ENCODE measurements at places on chromosomes 1 and 21.

DNA sequence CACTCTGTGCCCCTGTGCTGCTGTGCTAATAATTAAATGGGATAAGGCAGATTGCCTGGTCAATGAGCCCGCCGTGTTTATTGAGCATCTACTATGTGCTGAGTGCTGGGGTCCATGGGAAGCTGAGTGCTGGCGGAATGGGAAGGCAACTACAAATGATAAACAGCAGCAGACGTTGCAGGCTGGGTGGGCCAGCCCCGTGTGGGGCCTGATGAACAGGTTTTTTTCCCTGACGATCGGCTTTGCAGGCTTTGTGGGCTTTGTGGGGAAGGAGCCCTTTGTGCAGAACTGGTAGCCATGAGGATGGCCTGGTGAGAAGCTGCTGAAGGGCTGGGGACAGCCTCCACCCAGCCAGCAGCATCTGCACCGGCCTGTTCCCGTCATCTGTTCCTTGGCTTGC is 3.5 kb downstream of the PDE9A start:
- DNase-seq, result no peak

DNA sequence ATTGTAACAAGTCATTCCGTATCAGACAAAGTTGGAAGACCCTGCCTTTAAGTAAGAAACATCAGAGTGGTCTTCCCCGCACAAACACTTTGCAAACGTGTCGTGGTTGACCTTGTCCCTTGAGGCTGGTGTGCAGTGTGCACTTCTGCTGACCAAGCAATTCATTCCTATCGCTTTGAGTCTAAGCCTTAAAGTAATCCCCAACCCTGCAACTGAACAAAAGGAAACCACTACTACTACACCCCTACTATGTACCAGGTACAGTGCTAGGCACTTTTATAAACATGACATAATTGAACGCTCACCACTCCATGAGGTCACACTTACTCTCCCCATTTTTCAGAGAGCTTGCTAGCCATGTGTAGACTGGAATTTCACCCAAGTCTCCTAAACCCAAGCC is 10.6 kb downstream of the ITPKB start:
- DNase-seq, result no peak

GRCh38 chr1:209576392-209577197 is 6.9 kb upstream of the CAMK1G start:
- peak; percentile 90 for DNase-seq

DNA sequence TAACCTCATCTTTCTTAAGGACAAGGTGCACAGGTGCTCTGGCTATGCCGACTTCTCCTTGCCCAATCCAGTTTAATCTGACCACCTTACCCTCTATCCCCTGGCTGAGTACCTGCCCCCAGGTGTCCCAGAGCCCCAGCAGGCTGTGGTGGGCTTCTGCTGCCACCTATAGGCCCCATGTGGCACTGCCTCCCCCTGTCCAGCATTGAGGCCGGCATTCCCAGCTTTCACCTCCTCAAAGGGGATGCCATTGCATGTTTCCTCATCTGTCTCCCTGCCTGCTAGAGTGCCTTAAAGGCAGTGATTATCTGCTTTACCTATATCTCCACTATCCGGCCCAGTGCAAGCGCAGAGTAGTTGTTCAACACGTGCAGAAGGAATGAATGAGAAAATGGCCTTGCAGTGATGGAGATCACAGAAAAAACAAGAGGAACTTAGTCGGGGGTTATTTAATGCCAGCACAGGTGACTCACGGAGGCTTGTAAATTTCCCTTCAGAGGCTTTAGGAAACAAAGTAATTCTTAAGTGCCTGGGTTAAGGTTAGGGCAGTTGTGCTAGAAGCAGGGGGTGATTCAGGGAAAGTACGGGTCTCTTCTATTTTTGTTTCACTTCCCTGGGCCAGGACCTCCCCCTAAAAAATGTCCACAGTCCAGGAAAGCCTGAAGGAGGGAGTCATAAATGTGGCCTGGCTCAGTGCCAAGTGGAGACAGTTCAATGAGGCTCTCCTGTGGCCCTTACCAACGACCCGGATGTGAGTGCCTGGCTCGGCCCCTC is 131.8 kb upstream of the NGF start:
- peak; percentile 88 for DNase-seq

GRCh38 chr1:176122282-176122681 is 84.8 kb downstream of the COP1 start:
- no peak for DNase-seq

DNA sequence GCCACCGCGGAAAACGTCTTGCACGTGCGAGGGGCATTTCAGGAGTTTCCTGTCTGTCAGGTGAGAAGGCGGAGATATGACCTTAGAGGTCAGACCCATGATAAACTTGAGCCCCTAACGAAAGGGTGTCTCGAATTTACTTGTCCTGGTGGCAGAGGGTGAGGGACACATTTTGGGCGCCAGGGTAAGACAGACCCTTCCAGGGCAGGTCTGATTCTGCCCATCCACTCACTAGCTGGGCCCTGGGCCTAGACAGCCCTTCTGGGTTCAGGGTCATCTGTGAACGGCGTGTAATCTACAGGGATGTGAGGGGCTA is 395 bp upstream of the CSRP1 start:
- DNase-seq, result no peak

DNA sequence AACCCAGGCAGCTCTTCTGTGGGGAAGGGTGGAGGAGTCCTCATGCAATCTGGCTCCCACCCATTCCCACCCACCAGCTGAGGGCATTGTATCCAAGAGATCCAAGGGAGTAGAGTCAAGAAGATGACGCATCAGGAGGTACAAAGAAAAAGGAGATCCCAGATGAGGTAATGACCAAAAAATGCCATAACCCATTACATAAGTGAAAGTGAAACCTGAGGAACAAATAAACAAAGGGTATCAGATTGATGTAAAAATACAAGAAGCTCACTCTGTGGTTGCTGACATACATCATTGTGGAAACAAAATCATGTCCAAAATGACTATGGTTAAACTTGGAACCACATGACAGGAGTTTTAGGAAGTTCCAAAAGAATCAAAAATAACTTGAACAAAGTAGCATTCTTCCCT is 42.5 kb downstream of the CCN1 start:
- no peak for DNase-seq

- DNase-seq, result no peak
Measured at GRCh38 chr1:111948209-111949171, 41.0 kb downstream of the KCND3 start.

DNA sequence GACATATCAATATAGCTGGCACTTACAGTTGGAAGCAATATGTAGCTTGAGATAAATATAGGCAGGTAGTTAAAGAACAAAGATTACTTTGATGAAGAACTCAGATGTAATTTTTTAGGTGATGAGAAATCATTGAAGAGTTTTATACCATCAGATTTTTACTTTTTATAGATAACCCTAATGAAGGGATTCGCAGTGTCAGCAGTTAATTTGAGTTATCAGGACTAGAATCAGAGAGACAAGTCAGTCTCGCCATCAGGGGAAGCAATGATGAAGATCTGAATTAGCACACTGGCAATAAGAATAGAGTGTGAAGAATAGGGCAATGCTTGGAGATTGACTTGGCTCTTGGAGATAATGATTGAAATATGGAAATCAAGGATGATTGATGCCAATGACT is 342.5 kb downstream of the PDE4B start:
- DNase-seq, result no peak

GRCh38 chr1:34272152-34272551 is 95.4 kb downstream of the C1orf94 start:
- no peak for DNase-seq

GRCh38 chr1:5953386-5953785 is 38.8 kb downstream of the NPHP4 start:
- DNase-seq, result no peak

GRCh38 chr21:33117101-33117888 is 47.4 kb downstream of the OLIG1 start:
- no peak for DNase-seq

GRCh38 chr1:207830788-207831187 is 78.9 kb downstream of the CD46 start:
- DNase-seq, result no peak

DNA sequence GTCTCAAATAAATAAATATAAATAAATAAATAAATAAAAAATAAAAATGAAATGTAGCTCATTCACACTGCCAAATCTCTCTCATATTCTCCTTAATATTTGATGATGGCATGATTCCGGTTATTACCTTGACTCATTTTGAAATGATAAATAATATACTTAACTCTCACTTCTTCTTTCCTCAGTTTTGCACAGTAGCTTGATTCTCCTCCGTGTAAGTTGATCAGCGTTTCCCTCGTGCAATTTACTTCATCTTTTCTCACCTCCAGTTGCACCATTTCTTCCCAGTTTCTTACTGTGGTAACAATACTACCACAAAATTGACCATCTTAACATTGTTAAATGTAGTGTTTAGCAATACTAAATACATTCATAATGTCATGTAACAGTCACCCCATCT is 111.6 kb downstream of the RIPK4 start:
- no peak for DNase-seq

GRCh38 chr1:85343612-85344255 is 67.3 kb upstream of the BCL10 start:
- no peak for DNase-seq

DNA sequence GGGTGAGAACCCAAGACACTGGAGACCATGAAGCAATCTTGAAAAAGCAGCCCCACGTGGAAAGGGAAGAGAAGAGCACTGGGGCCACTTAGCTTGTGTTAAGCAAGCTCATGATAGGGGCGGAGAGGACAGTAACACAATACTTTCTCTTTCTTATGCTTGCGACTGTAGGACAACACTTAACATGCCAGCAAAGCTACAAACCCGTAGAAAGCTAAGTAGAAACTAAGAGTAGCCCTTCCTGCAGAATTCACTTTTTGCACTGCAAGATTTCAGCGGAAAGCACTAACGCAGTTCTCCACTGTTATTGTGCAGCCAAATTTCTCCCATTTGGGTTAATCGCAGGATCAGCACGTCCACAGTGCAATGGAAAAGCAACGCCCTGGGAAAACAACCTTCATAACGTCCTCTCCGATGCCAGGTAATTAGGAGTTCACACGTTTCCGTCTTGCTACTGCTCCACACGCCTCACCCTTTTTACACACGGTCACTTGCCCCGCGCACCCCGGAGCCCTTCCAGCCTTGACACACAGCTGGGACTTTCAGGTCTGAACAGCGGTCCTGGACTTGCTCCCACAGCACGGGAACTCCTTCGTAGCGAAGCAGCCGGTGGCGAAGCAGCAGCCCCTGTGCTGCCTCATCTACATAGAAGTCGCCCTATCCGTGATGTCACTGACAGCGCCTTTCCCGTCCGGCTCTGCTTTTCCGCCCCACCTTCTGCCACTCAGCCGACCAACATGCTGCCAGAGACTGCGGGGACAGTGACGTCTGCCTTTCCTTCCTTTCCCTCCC is 148.6 kb downstream of the PPIAL4G start:
- peak; percentile 86 for DNase-seq

DNA sequence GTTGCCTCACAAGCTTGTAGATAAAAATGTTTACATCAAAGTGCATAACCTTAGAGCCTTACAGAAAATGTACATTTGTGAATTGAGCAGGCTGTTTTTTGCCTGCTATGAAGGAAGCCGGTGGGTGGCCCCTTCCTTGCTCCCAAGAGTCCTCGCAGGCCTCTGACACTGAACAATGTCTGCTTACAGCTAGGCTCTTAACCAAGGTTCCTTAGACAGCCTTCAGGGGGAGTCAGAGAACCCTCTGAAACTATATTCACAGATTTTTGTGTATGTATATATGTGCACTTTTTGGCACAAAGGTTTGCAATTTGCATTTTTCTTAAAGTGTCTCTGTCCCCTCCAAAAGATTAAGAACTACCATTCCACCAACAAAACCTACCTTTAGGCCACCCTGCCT is 282.6 kb downstream of the BARHL2 start:
- DNase-seq, result peak; percentile 18

DNA sequence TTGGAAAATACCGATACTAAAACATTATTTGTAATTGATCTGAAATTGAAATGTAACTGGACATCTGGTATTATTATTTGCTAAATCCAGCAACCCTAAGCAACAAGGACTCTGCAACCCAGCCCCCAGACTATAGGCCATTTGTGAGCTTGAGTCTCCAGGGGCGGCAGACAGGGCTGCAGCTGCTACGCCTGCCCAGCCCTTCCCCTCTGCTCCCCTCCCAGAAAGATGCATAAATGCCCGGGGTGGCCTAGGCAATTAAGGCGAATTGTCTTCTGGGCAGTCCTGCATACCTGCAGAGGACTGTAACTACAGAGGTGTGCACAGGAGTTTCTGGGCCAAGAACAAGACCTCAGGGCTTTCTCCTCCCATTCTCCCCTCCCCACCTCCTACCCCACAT is 41.2 kb upstream of the LBR start:
- DNase-seq, result no peak

GRCh38 chr1:240122639-240123613 is 31.2 kb downstream of the FMN2 start:
- DNase-seq, result peak; percentile 12

- DNase-seq, result no peak
Measured at GRCh38 chr1:7651203-7651602, 119.9 kb upstream of the VAMP3 start.

DNA sequence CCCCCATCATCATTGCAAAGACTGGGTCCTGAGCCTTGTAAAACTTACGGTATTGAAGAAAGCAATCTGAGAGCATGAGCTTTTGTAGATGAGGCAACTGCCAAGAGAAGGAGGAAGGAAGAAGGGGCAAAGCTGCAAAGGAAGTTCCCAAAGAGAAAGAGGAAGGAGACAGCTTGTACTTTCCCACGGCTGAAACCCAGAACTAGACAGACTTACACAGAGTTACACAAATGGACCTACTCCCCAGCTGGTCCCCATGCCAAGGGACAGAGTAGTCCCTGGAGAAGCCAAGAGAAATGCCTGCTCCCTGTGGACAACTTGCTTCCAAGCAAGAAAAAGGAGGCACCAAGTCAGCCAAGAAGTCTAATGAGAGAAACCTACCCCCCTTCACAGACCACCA is 22.6 kb downstream of the SLC5A9 start:
- no peak for DNase-seq

GRCh38 chr1:160834945-160835565 is 27.6 kb downstream of the CD244 start:
- no peak for DNase-seq

- no peak for DNase-seq
Measured at GRCh38 chr1:51297401-51298321, 32.7 kb downstream of the TTC39A start.

DNA sequence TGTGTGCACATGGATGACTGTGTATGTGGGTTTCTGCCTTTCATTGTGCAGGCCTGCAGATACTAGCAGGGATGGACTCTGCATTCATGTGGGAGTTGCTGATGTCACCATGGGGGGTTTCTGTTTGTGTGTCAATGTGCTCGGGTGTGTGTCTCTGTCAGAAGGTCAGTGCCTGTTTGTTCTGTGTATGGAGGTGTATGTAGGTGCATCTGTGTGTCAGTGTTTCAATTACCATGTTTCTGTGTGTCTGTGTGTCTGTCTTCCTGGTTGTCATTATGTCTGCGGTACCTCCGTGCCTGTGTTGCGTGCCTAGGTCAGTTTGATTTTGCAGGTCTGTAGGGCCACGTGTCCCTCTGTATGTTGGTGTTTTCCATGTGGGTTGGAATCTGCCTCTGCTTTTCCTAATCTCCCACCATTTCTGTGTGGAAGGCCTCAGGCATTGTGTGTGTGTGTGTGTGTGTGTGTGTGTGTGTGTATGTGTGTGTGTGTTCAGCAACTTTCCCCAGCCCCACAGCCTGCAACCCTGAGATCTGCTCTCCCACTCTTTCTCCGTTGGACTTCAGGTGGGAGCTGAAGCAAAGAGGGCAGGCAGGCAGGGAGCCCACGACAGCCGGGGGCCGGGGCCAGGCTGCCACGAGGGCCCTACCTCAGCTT is 36.7 kb upstream of the WASF2 start:
- DNase-seq, result no peak

All from WTC11 (cell line).